NCI-H2029 treated with DMSO at 0.1 percent for 48 hours (cell line): ENCODE measurements at places on chromosomes 3 and 15.

GRCh38 chr15:77629070-77630030 is 3.4 kb downstream of the LINGO1 start:
- DNase-seq = no peak

DNA sequence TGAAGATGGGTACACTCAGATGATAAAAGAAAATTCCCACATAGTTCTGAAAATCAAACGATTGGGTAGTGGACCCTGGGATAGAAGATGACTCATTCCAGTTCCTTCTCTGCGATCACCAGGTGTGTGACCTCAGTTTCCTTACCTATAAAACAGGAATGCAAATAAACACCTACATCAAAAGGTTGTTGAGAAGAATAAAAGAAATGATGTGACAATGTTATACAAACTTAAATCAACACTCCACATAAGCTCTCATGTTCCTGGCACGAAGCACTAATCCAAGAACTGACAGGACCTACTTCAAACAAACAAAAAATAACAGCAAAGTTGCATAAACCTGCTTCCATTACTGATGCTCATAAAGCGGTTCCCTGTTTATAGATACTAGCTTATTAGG is 69.2 kb downstream of the RORA start:
- DNase-seq = peak; percentile 36

- DNase-seq = no peak
These were observed 34.8 kb upstream of the SFMBT1 start for GRCh38 chr3:53080612-53081205.

GRCh38 chr15:48992545-48992944 is 28.8 kb upstream of the SHC4 start:
- DNase-seq = no peak

- no peak for DNase-seq
These were observed 480.7 kb upstream of the THBS1 start for GRCh38 chr15:39100106-39100660.

- no peak for DNase-seq
These were observed 135.7 kb downstream of the FOXP1 start for GRCh38 chr3:71447803-71448202.

DNA sequence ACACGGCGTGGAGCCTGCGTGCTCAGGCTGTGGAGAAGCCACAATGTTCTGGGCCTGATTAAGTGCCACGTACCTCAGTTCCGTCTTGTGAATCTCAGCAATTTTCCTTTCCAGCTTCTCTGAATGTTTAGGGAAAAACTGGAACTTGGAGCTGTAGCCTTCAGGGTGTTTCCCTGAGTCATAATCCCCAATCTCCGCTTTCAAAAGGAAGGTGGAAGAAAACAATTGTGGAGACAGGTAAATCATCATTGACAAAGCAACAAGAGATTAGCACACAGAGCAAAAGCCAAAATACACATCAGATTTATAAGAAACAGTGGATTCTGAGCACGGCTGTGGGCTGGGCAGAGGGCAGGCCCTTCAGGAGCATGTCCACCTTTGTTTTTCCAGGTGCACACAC is 79.0 kb downstream of the WDR76 start:
- no peak for DNase-seq

GRCh38 chr15:25741256-25741580 is 121.9 kb downstream of the ATP10A start:
- DNase-seq = no peak

DNA sequence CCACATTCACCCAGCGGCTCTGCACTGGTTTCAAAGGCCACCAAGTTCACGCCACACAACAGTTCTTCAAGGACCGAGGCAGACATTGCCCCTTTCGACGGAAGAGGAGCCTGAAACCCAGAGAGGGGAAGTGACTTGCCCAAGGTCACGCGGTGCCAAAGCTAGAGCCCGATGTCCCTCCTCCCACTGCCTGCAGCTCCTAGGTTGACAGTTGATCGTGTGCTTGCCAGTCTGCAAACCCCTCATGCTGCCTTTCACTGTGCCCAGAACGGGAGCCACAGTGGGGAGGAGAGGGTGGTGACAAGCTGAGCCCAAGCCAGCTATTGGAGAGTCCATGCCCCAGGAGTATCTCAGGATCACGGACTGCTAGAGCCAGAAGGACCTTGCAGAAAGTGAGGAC is 230.9 kb downstream of the XXYLT1 start:
- no peak for DNase-seq

DNA sequence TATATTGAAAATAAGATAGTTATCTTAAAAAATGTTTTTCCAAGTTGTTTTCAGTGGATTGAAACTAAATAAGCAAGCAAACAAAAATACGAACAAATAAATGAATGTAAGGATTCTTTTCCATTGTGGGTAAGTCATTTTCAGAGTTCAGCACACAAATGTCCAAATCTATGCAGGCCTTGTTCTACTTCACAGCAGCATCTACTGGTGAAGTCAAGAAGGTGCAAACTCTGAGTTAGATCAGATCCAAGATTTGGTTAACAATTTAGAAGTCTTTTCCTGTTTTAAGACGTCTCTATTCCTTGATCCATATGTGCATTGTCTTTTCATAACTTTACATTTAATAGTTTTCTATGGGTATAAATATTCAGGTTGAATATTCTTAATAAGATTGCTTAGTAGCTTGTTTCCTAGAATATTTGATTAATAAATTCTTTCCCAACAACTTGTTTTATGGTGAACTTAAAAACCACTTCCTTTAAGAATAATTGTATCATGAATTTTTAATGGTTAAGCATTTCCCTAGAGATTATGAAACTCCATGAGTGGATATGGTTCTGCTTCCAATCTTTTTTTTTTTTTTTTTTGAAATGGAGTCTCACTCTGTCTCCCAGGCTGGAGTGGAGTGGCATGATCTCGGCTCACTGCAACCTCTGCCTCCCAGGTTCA is 10.5 kb downstream of the PTX3 start:
- no peak for DNase-seq
